ENCODE measurements at places on chromosomes 13 and 19.

- DNase-seq = no peak
Observed at GRCh38 chr13:97261254-97262005, 39.3 kb downstream of the MBNL2 start.

DNA sequence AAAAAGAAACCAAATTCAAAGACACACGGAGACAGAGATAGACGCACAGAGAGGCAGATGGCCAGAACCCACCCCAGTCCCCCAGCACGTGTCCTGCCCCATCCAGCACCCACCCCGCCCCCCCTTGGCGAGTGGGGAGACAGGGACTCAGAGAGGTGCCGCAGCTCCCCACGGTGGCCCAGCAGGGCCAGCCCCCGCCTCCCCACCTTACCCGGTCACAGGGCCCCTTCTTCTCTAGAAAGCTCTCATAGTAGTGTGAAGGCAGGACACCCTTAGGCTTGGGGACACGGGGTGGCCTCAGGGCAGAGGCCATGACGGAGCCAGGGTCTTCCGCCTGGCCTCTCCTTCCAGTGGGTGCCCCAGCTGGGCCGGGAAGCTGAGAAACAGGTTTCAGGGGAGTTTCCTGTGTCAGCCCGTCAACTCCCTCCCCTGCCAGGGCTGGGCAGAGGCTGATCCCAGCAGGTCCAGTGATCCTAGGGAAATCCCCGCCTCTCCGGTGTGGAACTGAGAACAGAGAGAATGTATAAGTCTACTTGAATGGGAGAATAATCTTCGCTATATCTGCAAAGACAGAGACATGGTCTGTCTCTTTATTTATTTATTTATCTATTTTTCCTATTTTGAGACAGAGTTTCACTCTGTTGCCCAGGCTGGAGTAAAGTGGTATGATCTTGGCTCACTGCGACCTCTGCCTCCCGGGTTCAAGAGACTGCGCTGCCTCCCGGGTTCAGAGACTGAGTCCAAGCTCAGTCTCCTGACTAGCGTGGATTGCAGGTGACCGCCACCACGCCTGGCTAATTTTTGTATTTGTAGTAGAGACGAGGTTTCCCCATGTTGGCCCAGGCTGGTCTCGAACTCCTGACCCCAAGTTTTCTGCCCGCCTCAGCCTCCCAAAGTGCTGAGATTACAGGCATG lies at the start of gene STAP2:
TSS of gene STAP2 (minus strand) at position 387 of the 915 bp plus-strand sequence. CDS start at position 313, 74 bp downstream.
- DNase-seq = peak; percentile 88

DNA sequence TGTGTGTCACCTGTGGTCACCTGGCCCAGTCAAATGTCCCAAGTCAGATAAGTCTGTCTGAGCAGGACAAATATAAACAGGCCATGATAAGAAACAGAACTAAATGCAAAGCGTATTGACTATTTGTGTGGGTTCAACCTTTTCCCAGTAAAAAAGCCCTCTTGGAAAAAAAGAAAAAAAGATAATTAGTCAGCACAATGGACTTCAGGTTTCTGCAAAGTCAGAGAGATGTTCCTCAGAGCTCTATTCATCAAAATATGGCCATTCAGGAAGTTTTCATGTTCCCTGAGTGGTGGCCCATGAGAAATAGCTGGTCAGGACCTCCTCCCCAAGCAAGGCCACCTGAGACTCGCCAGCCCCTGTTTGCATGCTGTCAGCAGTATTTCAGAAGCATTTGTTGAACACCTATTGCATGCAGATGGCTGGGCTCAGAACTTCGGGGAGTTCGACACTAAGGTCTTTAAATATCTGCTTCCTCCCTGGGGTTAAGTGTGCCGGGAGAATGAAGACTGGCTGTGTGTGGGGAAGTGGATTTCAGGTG lies 2.7 kb downstream of the FFAR3 start:
- no peak for DNase-seq

DNA sequence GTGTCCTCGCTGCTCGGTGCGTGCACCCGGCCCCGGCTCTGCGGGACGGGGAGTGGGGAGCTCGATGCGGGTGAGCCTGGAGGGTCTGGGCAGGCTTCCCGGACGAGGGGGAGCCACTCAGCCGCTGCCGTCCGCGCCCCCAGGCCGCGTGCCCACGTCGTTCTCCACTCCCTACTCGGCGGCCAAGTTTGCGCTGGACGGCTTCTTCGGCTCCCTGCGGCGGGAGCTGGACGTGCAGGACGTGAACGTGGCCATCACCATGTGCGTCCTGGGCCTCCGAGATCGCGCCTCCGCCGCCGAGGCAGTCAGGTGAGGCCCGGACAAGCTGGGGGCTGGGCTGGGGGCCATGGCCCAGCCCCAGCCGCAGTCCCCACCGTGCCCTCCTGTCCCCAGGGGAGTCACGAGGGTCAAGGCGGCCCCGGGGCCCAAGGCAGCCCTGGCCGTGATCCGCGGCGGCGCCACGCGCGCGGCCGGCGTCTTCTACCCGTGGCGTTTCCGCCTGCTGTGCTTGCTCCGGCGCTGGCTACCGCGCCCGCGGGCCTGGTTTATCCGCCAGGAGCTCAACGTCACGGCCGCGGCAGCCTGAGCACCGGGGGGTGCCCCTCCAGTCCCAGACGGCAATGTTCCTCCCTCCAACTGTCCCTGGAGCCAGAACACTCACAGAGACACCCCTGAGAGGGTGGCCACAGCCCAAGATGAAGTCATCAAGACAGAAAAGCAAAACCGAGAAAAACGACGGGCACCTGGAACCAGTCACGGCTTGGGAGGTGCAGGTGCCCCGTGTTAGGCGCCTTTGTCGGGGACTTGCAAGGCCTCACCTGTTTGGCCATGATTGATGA lies 2.5 kb upstream of the RPL36 start:
- DNase-seq = peak; percentile 64

DNA sequence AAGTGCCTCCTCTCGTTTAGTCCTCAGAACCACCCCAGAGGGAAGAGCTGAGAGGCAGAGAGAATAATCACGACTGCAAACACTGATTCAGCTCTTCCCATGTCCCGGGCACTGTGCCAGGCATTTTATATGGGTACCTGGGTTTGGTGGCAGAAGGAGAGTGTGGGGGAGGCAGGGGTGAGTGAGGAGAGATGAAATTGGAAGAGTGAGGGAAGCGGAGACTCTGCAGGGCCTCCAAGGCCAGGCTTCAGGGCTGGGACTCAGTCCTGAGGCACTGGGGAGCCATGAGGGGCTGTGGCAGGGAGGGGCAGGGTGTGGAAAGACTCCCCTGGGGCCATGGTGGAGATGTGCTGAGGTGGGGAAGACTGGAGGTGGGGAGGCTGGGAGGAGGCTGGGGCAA lies 8.7 kb downstream of the SYNGR4 start:
- peak; percentile 67 for DNase-seq

DNA sequence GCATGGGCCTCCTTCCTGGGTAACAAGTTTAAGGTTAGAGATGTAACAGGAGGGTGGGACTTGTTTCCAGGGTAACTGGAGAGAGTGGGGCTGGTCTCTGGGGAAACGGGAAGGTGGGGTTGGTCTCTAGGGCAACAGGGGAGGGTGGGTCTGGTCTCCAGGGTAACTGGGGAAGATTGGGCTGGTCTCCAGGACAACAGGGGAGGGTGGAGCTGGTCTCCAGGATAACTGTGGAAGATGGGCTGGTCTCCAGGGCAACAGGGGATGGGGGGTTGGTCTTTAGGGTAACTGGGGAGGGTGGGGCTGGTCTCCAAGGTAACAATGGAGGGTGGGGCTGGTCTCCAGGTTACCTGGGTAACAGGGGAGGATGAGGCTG lies 36.5 kb downstream of the SPTBN4 start:
- no peak for DNase-seq

DNA sequence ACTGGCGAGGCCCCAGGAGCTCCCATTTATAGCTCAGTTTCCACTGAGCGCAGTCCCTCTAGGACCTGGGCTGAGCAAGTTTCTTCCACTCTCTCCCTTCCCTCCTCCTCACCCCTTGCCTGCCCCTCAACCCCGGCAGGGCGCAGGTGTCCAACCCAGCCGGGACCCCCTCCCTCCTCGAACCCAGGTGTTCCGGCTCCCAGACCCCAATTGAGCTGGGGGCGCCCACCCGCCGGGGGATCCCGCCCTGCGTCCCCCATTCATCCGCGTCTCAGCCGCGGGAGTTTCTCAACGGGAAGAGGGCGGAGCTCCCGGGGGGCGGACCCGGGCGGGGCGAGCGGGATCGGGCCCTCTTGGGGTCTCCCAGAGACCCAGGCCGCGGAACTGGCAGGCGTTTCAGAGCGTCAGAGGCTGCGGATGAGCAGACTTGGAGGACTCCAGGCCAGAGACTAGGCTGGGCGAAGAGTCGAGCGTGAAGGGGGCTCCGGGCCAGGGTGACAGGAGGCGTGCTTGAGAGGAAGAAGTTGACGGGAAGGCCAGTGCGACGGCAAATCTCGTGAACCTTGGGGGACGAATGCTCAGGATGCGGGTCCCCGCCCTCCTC lies at the start of gene KIRREL2:
TSS of gene KIRREL2 (plus strand) at position 366 of the 604 bp plus-strand sequence. CDS start at position 575, 209 bp downstream.
- no peak for DNase-seq

GRCh38 chr13:35552172-35552844 lies 75.8 kb upstream of the MAB21L1 start:
- no peak for DNase-seq

DNA sequence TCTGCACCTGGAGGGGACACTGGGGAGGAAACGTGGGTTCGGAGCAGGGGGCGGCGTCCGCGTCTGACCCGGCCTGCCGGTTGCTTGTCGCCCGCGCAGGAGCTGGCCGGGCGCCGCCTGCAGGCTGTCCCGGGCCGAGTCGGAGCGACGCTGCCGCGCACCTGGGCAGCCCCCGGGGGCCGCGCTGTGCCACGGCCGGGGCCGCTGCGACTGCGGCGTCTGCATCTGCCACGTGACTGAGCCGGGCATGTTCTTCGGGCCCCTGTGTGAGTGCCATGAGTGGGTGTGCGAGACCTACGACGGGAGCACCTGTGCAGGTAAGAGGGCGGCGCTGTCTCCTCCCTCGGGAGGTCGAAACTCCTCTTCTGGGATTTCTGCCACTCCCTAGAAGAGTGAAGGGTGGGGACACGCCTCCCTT lies 1.3 kb downstream of the ITGBL1 start:
- peak; percentile 18 for DNase-seq

DNA sequence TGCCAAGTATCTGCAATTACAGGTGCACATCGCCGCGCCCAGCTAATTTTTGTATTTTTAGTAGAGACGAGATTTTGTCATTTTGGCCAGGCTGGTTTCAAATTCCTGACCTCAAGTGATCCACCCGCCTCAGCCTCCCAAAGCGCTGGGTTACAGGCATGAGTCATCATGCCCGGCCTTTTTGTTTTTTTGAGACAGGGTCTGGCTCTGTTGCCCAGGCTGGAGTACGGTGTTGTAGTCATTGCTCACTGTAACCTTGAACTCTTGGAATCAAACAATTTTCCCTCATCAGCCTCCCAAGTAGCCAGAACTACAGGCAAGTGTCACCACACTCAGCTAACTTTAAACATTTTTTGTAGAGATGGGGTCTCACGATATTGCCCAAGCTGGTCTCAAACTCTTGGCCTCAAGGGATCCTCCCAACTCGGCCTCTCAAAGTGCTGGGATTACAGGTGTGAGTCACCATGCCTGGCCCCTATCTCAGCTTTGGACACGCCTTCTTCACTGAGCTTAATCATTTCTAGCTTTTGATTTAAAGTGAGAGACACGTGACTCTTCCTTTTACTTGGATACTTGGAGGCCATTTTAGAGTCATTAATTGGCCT lies 4.0 kb upstream of the IRGC start:
- DNase-seq = no peak

DNA sequence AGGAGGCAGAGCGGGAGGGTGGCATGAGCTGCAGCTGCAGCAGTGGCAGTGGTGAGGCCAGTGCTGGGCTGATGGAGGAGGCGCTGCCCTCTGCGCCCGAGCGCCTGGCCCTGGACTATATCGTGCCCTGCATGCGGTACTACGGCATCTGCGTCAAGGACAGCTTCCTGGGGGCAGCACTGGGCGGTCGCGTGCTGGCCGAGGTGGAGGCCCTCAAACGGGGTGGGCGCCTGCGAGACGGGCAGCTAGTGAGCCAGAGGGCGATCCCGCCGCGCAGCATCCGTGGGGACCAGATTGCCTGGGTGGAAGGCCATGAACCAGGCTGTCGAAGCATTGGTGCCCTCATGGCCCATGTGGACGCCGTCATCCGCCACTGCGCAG lies 2.0 kb downstream of the EGLN2 start:
- no peak for DNase-seq

GRCh38 chr19:11278670-11279069 lies 16.3 kb upstream of the DOCK6 start:
- no peak for DNase-seq

DNA sequence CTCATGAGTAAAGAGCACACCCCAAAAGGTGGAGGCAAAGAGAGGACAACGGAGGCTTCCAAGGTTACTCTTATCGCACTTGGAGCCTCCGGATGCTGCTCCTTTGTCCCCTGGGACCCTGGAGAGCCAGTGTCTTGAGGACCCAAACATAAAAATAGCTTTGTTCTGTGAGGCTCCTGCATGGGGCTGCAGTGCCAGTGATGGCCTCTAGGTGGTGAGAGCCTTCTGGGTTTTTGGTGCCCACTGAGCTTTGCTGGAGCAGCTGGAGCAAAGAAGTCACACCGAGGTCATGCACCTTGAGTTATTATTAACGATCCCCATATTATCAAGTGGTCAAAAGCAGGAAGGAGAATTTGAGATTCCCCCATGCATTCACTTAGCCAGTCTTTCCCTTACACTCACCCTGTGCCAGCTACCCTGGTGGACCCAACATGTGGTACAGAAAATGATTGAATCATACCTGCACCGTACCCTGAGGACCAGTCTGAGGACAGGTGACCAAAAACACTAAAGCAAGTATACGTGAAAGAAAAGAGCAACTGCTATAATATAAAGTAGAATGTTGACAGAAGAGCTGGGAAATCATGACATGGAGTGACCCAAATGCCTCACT lies 41.5 kb downstream of the ZNF682 start:
- no peak for DNase-seq

DNA sequence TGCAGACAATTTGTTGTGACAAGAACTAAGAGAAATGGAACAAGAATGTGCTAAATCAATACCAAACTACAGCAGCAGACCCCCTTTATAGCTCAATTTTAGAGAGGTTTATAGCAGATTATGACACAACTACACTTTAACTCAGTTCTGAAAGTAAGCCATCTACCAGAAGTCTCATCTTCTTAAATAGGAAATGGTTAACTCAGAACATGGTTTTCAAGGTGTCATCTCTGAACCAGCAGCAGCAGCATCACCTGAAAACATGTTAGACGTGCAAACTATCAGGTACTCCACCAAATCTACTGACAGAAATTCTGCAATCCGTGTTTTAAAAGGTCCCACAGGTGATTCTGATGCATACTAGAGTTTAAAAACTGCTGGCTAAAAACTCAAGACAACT lies 6.8 kb downstream of the LHFPL6 start:
- no peak for DNase-seq

- DNase-seq = peak; percentile 88
Observed at GRCh38 chr19:55460670-55461258, 678 bp downstream of the ISOC2 start.

- no peak for DNase-seq
Observed at GRCh38 chr19:38224014-38224862, at the start of gene DPF1. DPF1 (minus strand) TSS chr19:38224222; CDS start chr19:38224142, 80 bp downstream.

DNA sequence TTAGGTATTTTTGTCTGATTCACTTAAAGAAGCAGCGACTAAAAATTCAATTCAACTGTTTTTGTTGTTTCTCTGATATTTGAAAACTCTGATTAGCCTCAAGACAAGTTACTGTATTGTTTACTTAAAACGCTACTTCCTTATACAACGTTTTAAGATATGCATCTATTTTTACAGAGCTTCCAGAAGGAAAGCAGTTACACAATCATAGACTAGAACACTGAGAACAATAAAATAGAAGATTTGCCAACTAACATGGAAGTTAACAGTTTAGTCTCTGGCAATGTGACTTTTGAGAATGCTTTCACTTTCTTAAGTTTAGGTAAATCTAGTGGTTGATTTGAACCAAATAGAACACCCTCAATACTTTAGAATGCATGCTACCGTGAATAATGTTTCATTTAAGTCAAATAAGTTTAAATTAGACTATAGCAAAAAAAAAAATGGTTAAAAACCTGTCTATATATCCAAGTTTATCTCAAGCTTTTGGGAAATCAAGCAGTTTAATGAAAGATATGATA lies 614.8 kb downstream of the DACH1 start:
- no peak for DNase-seq
